Activated CD4-positive, alpha-beta T cell treated with anti-CD3 and anti-CD28 coated beads, Interleukin-2, amount 50 U/mL, for 24 hours (primary cell): ENCODE measurements at places on chromosomes 4 and X.

DNA sequence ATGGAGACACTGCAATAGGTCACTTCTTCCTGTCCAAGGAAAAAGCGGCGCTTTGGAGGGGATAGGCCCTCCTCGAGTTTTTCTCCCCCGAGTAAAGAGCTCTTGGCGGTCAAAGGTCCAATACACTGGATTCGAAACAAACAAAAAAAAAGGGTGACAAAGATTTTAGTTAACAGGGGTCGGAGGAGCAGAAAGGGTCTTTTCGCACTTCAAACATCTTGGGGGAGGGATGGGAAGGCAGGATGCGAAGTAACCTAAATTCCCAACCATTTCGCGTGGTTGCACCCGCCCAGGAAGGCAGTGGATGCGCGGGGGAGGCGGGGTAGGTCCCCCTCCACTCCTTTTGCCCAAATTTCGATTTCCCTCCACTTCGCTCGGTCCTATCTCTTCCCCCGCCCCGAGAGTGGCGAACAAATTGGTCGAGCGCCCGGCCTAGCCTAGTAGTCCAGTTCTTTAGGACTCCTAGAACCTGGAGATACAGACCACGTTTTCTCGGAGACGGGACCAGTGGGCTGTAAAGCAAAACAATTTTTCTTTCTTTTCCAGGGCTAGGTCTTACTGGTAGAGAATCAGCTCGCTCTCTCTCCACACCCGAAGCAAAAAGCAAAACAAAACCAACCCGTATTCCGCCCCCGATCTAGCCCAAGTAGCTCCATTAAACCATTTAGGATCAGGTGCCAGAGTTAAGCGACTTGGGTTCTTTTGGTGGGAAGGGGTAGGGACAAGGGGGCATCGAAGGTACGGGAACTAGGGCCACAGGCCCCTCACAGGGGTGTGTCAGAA, 2.0 kb upstream of the STAG2 start:
- DNase-seq = no peak

GRCh38 chrX:13587786-13588477, 18.5 kb downstream of the EGFL6 start:
- no peak for DNase-seq

DNA sequence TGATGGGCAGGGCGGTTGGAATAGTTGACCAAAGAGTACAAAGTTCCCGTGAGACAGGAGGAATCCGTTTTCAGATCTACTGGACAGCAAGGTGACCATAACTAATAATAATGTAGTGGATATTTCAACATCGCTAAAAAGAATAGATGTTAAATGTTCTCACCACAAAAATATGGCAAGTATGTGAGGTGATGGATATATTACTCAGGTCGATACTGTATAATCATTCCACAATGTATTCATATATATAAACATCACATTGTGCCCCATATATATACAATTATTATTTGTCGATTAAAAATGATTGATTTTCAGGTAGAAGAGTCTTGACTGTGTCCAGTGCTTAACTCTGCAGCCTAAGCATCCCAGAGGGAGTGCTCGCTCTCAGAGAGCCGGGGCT, 141.6 kb upstream of the TENM3 start:
- no peak for DNase-seq

GRCh38 chr4:183161630-183162029, 62.6 kb downstream of the WWC2 start:
- no peak for DNase-seq

DNA sequence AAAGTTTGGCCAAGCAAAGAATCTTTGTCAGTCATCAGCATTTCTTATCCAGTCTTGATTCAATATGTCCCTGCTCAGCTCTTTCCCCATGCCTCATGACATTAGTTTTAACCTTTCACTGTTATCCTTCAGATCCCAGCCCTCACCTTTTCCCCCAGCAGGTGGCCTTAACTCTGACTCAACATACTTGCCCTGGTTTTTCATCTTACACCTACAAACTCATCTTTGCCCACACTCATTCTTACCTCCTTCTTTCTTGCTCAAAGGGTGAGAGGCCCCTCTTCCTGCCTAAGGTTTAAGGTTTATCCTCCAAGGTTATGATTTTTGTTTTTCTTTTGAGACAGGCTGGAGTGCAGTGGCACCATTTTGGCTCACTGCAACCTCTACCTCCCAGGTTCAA, 10.6 kb upstream of the ANXA5 start:
- no peak for DNase-seq

- DNase-seq = no peak
Measured at GRCh38 chrX:124641737-124642491, 295.6 kb downstream of the SH2D1A start.

- no peak for DNase-seq
Measured at GRCh38 chr4:186676531-186677161, 47.0 kb downstream of the FAT1 start.

- DNase-seq = no peak
Measured at GRCh38 chrX:51779306-51779705, 36.1 kb downstream of the GSPT2 start.

- DNase-seq = peak; percentile 40
Measured at GRCh38 chr4:139301821-139302611, at the start of gene NDUFC1. NDUFC1 (minus strand) TSS chr4:139302477; CDS start chr4:139295798, 6,679 bp downstream.

- no peak for DNase-seq
Measured at GRCh38 chrX:134545510-134545909, 85.5 kb downstream of the HPRT1 start.

DNA sequence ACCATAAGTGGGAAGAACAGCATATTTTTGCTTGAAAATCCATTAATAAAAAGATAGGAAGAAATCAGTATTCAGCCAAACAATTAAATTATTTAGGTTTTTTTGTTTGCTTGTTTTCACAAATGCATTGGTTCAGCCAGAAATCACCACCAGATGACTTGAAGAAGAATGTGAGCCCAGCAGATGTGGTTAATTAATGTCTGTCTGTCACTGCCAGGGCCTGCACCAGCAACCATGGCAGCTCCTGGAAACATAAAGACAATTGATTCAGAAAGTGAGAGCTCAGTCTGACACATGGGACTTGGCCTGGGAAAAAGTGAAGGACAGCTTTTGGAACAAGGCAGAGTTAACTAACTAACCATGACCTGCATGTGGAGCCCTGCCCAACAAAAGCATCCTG, 74.0 kb downstream of the MAOB start:
- DNase-seq = no peak

GRCh38 chr4:21991050-21991449, 42.5 kb upstream of the KCNIP4 start:
- no peak for DNase-seq

GRCh38 chr4:153729895-153730294, 29.9 kb downstream of the RNF175 start:
- no peak for DNase-seq

GRCh38 chr4:89549907-89550306, 242.3 kb upstream of the GPRIN3 start:
- DNase-seq = no peak

DNA sequence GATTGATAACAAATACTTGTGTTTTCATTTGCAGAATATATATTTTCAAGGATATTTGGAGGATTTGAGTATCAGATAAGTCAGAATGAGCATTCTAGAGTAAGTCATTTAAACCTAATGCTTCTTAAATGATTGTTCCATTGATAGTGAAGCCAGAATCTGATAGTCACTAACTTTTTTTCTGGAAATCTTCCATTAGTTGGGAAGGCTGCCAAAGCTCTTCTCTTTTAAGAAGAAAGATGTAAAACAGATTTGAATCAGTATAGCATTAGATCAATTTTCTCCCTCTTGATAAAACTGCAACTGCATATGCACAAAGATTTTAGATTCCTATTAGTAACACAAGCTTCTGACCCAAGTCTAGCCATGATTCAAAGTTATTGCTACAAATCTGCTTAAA, 256.7 kb downstream of the SPOCK3 start:
- no peak for DNase-seq

- no peak for DNase-seq
Measured at GRCh38 chr4:152850377-152850776, 70.6 kb downstream of the ARFIP1 start.

DNA sequence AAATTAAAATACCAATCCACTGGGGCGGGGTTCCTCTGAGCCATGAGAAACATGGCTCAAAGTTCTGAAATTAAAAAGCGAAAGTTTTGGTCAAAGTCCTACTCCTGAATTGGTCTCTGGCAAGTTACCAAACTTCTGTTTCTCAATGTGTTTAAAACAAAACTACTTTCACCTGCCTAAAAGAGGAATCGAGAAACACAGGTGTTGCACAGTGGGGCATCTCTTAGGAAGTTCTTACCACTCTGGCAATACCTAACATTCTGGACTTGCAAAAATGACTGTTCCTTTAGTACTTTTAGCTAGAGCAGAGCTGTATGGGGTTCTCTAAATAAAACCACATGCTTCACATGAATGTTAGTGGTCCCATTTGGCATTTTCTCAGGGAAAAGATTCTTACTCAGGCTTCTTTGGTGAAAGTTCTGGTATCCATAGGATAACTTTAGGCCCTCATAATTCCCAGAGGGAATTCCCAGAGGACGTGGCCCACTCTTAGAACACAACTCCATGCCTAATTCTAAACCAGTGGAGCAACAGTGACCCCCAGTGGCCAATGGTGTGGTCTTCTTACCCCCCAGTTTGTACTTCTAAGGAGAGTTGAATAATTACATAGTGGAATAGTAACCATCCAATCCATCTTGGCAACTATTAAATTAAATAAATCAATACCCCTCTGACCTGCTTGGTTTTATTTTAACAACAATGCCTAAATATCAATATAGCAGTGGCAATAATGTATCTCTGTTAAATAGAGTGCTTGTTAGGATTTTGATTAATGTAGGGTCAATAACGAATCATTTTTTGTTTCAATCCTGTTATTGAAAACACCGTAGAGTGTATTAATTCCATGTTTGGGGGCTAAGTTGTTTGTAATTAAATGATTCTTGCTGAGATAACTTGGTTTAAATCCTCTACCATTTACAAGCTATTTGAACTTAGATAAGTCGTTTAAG, 21.9 kb downstream of the BMP3 start:
- no peak for DNase-seq
